ENCODE measurements at places on chromosomes 13 and 19.

DNA sequence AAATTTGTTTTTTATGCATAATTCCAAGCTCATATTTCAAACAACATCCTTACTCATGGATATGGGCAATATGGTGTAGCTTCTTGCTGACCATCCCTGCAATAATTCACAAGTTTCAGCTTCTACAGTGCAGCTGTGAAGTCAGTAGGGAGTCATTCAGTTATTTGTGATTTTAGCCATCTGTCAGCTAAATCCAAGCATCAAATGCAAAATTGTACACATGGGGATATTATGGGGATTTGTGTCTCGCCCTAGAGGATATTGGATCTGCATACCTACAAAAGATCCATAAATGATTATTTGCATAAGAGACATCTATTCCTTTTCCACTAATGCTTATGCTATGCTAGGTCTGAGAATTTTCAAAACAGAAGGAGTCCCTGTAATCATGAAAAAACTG lies 217.9 kb upstream of the SLITRK5 start:
- DNase-seq, result no peak

DNA sequence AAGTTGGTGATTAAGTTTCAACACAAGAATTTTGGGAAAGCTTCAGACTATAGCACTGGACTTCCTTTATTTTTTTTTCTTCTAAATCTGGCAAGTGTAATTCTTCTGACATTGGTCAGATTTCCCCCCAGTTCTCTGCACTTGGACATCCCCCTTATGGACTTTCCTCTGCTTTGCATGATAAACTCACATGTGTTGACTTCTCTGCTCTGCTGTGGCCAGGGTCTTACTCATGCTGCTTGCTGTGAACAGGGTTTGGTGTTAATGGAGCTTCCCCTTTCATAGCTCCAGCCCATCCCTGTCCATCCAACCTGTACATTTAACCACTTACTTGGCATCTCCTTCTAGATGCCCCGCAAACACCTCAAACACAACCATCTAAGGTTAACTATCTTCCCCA lies 70.5 kb upstream of the SPATA13 start:
- no peak for DNase-seq

DNA sequence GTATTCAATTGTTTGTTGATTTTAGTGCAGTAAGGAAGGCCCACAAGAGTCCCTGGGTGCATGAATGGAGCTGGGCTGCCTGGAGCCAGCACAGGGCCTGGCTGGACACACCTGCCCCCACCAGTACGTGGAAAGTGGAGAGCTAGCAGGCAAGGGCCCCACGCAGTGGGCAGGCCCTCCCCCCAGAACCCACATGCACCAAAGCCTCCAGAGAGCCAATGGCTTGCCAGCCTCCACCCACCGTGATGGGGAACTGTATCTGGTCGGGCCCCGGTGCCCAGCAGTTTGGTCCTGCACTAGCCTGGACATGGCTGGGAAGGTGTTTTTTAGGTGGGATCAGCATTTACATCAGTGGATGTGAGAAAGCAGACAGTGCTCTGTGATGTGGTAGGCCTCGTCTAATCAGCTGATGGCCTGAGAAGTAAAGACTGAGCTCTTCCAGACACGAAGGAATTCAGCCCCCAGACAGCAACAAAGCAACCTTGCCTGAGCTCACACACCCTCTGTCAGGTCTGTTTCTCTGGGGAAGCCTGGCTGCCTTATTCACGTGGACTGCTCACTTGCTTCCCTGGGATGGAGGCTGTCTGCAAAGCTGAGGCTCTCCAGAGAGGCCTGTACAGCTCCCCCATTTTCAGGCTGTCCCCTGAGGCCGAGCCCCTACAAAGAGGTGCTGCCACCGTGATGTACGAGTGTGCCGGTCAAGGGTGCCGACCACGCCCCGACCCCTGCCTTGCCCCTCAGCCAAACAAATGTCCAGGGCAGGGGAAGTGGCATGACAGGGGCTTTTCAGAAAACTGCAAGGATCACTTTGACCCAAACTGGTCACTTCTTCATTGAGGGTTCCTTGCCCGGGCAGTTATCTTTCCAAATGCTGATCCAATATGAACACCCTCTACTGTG lies 27.5 kb downstream of the RAB20 start:
- no peak for DNase-seq

- no peak for DNase-seq
Measured at GRCh38 chr13:49221590-49221965, 1.4 kb downstream of the MLNR start.

DNA sequence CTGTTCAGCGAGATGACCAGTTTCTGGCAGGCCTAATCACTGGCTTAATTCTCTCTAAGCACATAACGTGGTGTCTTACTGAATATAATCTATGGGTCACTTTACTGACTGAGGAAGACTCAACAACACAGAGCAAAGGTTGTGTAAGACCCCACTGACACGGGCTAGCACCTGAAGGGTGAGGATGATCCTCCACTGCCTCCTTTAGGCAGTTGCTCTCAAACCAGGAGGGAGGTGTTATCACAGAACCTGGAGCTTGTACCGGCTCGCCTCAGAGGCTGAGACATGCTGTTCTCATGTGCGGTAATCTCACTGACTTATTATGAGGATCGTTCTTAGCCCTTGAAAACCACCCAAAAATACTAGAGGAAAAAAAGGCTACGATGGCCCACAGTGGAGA lies 28.3 kb downstream of the RCBTB2 start:
- DNase-seq, result no peak

GRCh38 chr13:42696191-42696590 lies 85.2 kb upstream of the FAM216B start:
- peak; percentile 58 for DNase-seq

- DNase-seq, result peak; percentile 77
Measured at GRCh38 chr19:11736696-11737095, 2.0 kb downstream of the ZNF823 start.

- peak; percentile 54 for DNase-seq
Measured at GRCh38 chr13:43309311-43309710, 285.9 kb downstream of the DNAJC15 start.

DNA sequence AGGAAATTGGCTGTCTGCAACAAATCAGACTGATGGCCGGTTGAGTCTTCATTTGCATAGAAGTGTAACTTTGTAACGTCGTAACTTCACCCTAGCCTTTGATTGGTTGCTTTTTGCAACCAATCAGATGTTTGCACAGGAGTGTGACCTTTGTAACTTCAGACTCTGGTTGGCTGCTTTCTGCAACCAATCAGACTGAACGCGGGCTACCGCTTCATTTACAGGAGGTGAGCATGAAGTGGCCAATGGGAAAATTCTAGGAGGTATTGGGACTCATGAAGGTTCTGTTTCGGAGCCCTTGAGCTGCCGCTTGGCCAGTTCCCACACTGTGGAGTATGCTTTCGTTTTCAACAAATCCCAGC lies 441 bp upstream of the ZNF559 start:
- peak; percentile 78 for DNase-seq

DNA sequence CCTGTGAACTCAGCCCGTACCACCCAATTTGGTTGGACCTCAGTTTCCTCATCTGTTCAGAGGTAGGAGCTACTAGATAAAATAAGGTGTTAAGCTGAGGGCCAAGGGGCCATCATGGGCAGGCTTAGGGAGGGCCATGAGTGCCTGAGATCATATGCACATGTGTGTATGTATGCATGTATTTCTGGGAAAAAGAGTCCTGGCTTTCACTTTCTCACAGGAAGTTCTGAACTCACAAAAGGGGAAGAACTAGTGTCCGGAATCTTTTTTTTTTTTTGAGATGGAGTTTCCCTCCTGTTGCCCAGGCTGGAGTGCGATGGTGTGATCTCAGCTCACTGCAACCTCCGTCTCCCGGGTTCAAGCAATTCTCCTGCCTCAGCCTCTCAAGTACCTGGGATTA lies 18.9 kb downstream of the TGFB1 start:
- DNase-seq, result no peak
